ENCODE measurements at places on chromosomes 4 and X.
A peak's percentile ranks its signal among the peaks of the same experiment; 100 is the strongest.

GRCh38 chr4:127686658-127687057 lies 43.5 kb upstream of the SLC25A31 start:
- DNase-seq, result peak; percentile 79

DNA sequence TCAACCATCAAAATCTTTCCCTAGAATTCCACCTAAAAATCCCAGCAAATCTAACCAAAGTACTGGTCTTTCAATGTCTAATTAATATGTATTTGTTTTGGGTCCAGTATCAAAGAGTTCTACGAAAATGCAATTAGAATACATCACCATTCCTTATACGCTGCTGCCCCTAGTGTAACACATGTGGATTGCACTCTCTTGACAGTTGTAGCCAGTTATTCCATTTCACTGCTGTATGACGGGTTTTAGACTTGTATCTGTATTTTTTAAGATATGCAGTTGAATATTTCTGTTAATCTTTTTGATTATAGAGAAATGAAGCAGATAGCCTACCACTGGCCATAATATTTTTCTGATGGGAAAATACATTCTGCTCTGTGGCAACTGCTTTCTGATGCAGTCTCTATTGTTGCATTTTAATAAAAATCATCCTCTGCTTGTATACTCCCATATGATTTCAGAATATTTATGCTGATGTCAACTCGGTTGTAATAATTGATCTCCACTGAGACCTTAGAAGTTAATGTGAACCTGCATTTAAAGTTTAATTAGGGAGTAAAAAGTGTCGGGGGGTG lies 17.1 kb upstream of the PAGE2B start:
- no peak for DNase-seq

- no peak for DNase-seq
Measured at GRCh38 chr4:88420844-88421243, 36.1 kb upstream of the HERC5 start.

DNA sequence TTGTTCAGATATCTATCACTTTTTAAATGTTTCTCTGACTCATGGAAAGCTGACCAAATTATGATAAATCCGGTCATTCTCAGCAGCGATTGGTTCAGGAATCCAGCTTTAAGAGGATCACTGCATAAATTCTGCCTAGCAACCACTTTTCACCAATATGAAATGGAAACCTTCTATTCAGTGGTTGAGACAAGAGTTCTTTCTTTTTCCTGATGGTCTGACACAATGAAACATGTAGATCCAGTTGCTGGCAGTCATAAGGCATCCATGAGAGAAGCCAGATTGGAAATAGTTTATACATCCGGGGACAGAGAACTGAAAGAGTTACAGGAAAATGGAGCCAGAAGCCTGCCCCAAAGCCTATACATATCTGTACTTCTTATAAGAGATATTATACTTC lies 27.2 kb downstream of the MAB21L2 start:
- no peak for DNase-seq

GRCh38 chr4:104728380-104729122 lies 233.9 kb upstream of the CXXC4 start:
- peak; percentile 15 for DNase-seq

- no peak for DNase-seq
Measured at GRCh38 chrX:106670631-106671030, 55.9 kb upstream of the RNF128 start.

DNA sequence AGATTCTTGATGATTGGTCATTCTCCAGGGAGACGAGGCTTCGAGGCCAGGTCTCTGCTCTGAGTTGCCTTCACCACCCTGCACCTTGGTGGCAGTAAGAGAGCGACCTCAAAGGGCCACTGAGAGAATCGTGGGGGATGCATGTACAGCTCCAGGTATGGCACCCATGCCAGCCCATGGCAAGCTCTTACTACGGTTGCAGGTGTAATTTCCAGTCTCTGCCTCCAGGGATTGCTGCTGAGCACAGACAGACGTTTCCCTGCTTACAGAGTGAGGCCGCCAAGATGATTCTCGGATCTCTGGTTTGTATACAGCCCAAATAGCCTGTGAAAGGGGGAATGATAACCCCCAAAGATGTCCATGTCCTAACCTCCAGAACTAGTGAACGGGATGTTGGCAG lies 16.3 kb upstream of the DRD5 start:
- peak; percentile 61 for DNase-seq

Data from trophoblast cell (in vitro differentiated cells and primary cell).